ENCODE measurements at places on chromosomes 12 and 14. TPM values are rescaled to one million over a fixed set of nuclear protein-coding genes. Genes with fewer than 3 reads are reported as not detected.

HSP90B1 gene
- total RNA-seq = 324 TPM

OVCH1 gene
- total RNA-seq = not detected

TSPAN11 gene
- total RNA-seq = not detected

DNA sequence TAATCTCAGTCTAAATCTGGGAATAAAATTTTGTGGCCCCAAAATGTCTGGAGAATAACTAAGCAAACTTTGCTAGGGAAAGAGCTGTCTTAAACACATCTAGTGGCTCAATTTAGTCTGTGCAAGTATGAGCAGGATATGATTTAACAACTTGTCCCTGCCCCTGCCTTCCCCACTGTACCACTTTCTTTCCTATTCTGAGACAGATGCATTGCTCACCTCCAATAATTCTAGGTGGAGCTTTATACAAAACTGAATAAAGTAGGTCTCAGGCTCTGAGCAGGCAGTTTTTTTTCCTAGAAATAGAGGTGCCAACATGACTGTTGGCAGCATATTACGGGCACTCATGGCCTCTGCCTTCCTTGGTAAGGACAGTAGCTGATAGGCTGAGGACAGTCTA is 412.1 kb downstream of the DAD1 start:
- no peaks in the 10 kb centered on the region for H3K27me3 ChIP-seq
- H3K27ac ChIP-seq = peak overlapping the region; percentile 75
- H3K4me1 ChIP-seq = peaks cover 10% of the 10 kb centered on the region
- DNase-seq = no peak
- H3K4me3 ChIP-seq = peak overlapping the region; percentile 22

DNA sequence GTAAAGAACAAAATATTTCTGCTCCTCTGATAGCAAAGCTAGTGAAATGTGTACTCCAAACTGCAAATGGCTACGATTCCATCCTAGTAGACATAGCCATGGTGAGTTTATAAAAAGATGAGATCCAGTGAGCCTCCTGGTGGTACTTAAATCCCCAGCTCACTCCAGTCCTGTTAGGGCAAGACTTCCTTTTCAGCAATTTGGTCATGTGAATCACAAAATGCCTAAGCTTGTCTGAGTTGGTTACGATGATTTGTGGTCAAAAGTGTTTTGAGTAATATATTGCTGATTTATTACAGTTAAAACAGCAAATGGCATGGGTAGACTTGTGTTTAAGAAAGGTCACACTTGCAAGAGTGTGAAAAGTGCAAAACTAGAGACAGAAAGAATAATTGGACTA is 102.7 kb upstream of the NAV3 start:
- no peak for DNase-seq
- no peaks in the 10 kb centered on the region for H3K4me1 ChIP-seq
- no peak overlapping the region for H3K27ac ChIP-seq
- no peak overlapping the region for H3K4me3 ChIP-seq

DNA sequence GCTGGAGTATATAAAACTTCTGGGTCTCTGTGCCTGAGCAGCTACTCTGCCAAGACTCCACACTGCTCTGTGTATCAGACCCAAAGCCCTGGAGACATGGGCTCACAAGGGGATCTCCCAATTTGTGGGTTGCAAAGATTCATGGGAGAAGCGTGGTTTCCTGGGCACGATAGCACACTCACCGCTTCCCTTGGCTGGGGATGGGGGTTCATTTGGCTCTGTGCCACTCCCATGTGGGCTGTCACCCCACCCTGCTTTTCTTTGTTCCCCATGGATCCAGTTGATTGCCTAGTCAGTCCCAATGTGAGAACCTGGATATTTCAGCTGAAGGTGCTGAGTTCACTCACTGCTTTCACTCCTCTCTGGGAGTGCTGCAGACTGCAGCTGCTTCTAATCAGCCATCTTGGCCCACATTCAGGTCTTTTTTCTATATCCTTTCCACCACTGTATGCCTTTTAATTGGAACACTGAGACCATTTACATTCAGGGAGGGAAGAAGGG is 40.0 kb upstream of the PCNX4 start:
- no peak overlapping the region for H3K27ac ChIP-seq
- no peak for DNase-seq
- H3K4me1 ChIP-seq = peaks cover 7% of the 10 kb centered on the region
- peaks cover 18% of the 10 kb centered on the region for H3K27me3 ChIP-seq
- H3K4me3 ChIP-seq = no peak overlapping the region

GRCh38 chr14:99077844-99078236 is 194.2 kb downstream of the BCL11B start:
- DNase-seq = peak; percentile 1
- H3K36me3 ChIP-seq = peaks cover 12% of the 10 kb centered on the region
- H3K27me3 ChIP-seq = no peaks in the 10 kb centered on the region
- H3K4me1 ChIP-seq = peaks cover 26% of the 10 kb centered on the region
- no peak overlapping the region for H3K4me3 ChIP-seq

DNA sequence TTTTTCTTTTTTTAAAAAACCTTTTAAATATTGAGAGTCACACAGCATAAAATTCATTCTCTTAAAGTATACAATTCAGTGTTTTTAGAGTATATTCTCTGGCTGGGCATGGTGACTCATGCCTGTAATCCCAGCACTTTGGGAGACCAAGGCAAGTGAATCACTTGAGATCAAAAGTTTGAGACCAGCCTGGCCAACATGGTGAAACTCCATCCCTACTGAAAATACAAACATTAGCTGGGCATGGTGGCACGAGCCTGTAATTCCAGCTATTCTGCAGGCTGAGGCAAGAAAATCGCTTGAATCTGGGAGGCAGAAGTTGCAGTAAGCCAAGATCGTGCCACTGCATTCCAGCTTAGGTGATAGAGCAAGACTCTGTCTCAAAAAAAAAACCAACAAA is 68.4 kb upstream of the BCAT1 start:
- H3K27ac ChIP-seq = no peak overlapping the region
- DNase-seq = no peak
- no peak overlapping the region for H3K4me3 ChIP-seq
- no peaks in the 10 kb centered on the region for H3K36me3 ChIP-seq
- no peaks in the 10 kb centered on the region for H3K4me1 ChIP-seq

DNA sequence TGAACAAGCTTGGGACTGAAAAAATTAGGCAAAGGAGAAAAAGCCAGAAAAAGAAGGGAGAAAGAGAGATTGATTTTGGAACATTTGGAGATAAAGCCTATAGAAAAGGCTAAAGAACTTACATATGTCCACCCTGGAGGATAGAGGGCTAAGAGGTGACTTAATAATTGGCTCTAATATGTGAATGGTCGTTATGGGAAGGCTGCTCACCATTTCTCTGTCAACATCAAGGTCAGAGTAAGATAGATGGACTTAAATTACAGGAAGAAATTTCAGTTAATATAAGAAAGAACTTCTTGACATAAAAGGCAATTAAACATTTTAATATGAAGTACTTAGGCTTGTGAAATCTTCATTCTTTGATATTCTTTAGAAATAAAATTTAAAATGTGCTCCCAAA is 238.6 kb downstream of the TRHDE start:
- no peaks in the 10 kb centered on the region for H3K4me1 ChIP-seq
- no peak overlapping the region for H3K27ac ChIP-seq
- H3K36me3 ChIP-seq = no peaks in the 10 kb centered on the region
- no peak for DNase-seq
- no peaks in the 10 kb centered on the region for H3K27me3 ChIP-seq

- DNase-seq = no peak
- peak overlapping the region; percentile 80 for H3K27ac ChIP-seq
- peak overlapping the region; percentile 72 for H3K4me3 ChIP-seq
- H3K27me3 ChIP-seq = no peaks in the 10 kb centered on the region
- H3K4me1 ChIP-seq = peaks cover 14% of the 10 kb centered on the region
Measured at GRCh38 chr12:25186788-25187402, 8.1 kb downstream of the DNAI7 start.

DNA sequence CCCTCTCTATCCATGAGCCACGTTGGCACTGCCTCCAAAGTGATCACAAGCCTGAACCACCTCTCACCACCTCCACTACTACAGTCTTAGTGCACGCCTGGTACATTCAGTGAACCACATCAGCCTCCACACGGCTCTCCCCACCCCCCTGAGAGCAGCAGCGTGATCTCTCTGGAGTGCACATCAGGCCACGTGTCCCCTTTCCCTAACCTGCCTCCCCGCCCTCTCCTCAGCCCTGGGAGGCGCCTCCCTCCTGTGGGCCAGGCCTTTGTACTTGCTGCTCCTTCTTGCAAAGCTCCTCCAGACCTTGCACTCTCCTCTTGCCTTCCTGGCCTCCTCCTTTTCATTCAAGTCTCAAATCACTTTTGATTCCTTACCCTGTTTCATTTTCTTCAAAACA is 49.8 kb downstream of the SLC6A12 start:
- H3K4me3 ChIP-seq = no peak overlapping the region
- H3K36me3 ChIP-seq = no peaks in the 10 kb centered on the region
- no peak overlapping the region for H3K27ac ChIP-seq
- H3K27me3 ChIP-seq = peaks cover 4% of the 10 kb centered on the region
- H3K4me1 ChIP-seq = peaks cover 16% of the 10 kb centered on the region

DNA sequence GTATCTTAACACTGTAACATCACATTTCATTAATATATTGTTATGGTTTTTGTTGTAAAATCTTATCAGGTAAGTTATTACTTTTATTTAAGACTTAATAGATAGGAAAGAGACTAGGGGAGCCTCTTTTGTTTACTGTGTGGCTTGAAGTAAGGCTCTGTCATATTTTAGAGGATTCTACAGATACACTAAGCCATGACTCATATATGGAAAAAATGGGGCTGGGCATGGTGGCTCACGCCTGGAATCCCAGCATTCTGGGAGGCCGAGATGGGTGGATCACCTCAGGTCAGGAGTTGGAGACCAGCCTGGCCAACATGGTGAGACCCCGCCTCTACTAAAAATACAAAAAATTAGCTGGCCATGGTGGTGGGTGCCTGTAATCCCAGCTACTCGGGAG is 23.6 kb upstream of the NPFF start:
- no peak overlapping the region for H3K4me3 ChIP-seq
- no peak for DNase-seq
- H3K27ac ChIP-seq = no peak overlapping the region

- no peaks in the 10 kb centered on the region for H3K36me3 ChIP-seq
- H3K4me3 ChIP-seq = no peak overlapping the region
- no peaks in the 10 kb centered on the region for H3K27me3 ChIP-seq
Measured at GRCh38 chr14:53741479-53742232, 215.0 kb downstream of the BMP4 start.

- no peaks in the 10 kb centered on the region for H3K27me3 ChIP-seq
- peaks cover 7% of the 10 kb centered on the region for H3K36me3 ChIP-seq
- H3K4me1 ChIP-seq = no peaks in the 10 kb centered on the region
- no peak overlapping the region for H3K4me3 ChIP-seq
Measured at GRCh38 chr14:92945959-92946846, 23.3 kb downstream of the CHGA start.

- DNase-seq = no peak
- H3K27ac ChIP-seq = no peak overlapping the region
- no peak overlapping the region for H3K4me3 ChIP-seq
- H3K4me1 ChIP-seq = peaks cover 48% of the 10 kb centered on the region
- no peaks in the 10 kb centered on the region for H3K36me3 ChIP-seq
Measured at GRCh38 chr12:53495903-53496751, 3.1 kb downstream of the MAP3K12 start.

GRCh38 chr12:19932413-19932812 is 435.9 kb upstream of the PDE3A start:
- no peak overlapping the region for H3K27ac ChIP-seq
- no peak overlapping the region for H3K4me3 ChIP-seq
- peaks cover 3% of the 10 kb centered on the region for H3K27me3 ChIP-seq
- DNase-seq = no peak

DNA sequence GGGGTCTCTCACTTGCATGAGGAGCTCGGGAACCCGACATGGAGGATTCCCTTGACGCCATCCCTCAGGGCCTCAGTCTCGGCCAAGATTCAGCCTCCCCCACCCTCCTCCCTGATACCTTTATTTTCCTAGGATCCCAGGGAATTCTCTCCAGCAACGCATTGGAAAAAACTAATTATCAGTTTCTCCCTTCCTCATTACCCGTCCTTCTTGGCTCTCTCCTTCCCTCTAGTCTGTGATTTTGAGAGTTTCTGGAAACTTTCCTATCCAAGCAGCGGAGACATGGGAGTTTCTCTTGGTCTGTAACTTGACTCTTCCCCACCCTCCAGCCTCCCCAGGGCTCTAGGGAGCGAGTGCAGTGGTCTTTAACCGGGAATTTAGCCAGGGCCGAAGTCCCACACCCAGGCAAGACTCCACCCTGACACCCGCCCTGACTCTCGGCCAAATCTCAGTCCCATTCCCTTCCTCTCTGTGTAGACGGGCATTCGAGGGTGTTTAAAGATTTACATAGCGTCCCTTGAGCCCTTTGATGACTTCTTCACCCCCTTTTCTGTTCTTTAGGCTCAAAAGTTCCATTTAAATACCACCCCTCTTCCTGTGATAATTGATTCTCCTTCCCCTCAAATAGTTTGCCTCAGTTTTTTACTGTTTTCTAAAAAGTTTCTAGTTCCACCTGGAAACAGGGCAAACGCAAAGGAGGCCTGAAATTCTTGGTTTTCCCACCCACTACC is 6.7 kb downstream of the HOXC5 start:
- DNase-seq = no peak
- H3K27ac ChIP-seq = no peak overlapping the region
- H3K36me3 ChIP-seq = no peaks in the 10 kb centered on the region
- peaks cover 13% of the 10 kb centered on the region for H3K4me1 ChIP-seq
- H3K27me3 ChIP-seq = peaks cover 91% of the 10 kb centered on the region

GRCh38 chr12:85985996-85986395 is 111.9 kb downstream of the NTS start:
- H3K36me3 ChIP-seq = no peaks in the 10 kb centered on the region
- no peak overlapping the region for H3K4me3 ChIP-seq
- no peak overlapping the region for H3K27ac ChIP-seq
- no peaks in the 10 kb centered on the region for H3K4me1 ChIP-seq
- no peak for DNase-seq
- no peaks in the 10 kb centered on the region for H3K27me3 ChIP-seq

GRCh38 chr14:92585981-92586937 is 72.7 kb downstream of the RIN3 start:
- DNase-seq = peak; percentile 79
- H3K4me3 ChIP-seq = peak overlapping the region; percentile 58
- peaks cover 65% of the 10 kb centered on the region for H3K36me3 ChIP-seq
- H3K27me3 ChIP-seq = peaks cover 2% of the 10 kb centered on the region
- peaks cover 94% of the 10 kb centered on the region for H3K4me1 ChIP-seq
